ENCODE measurements at places on chromosomes 4 and X.

- no peak for DNase-seq
Observed at GRCh38 chr4:154559494-154560418, 3.1 kb upstream of the FGB start.

GRCh38 chr4:138460477-138461414, 218.6 kb upstream of the SLC7A11 start:
- no peak for DNase-seq

DNA sequence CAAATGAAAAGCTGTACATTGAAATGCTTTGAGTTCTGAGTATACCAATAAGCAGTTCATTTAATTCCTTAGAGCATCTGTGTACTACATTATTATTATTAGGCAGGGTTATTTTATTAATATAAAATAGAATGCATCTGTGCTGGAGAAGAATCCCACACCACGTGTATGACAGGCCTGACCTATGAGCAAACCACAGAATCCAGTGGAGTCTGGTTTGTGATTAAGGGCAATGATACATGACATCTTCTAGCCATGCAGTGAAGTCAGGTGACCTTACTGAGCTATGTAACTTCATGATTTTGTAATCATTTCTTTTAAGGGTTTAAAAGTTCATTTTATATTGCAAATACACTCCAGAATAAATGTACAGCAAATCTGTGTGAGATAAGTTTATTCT, 1165.0 kb upstream of the TENM3 start:
- no peak for DNase-seq

DNA sequence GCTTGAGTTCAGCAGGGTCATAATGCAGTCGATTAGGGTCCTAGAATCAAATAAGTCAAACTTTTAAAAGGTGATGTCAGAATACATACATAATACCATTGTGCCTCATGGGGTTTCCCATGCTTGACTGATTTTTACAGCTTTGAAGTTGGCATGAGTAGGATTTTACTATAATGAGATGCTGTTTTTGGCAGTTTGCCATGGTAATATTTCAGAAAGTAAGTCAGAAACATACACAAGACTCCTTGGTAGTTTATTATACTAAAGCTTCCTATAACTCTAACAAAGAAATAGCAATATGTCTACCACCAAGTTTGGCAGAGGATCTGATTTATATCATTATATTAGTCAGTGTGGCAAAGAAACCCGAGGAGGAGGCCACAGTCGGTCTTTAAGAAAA, 45.2 kb downstream of the PHKA2 start:
- DNase-seq, result no peak

DNA sequence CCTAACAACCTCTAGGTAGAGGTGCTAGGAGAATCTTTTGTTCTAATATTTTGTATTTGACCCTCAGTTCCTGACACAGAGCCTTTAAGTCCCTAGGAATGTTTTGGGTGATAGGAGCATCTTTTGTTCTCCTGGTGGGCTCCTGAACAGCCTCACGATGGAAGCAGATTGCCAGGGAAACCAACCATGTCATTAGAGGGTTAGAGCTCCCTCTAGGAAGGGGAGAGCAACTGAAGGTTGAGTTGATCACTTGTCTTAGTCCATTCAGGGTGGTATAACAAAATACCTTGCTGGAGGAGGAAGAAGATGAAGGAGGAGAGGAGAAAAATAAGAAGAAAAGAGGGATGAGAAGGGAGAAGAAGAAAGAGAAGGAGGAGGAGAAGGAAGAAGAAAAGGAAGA, 9.2 kb downstream of the VCX start:
- DNase-seq, result no peak

DNA sequence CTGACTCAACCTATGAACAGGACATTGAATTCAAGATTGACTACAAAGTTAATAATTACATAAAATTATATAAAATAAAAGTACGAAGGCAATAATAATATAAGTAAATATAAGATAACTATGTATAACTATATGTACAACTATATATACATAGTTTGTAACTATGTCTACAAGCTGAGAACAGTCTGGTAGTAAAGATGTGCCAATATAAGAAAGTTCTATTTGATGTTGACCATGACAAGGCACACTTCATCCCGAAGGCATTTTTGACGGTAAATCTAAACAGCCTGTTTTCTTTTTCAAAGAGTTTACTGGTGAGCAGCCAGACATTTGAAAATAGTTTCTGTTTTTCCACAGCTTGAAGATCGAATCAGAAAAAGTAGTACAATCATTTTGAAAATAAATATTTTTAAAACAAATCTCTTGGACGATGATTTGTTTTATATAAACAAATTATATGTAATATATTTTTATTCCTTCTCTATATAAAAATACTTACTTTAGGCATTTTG, 112.9 kb downstream of the CEP44 start:
- no peak for DNase-seq

GRCh38 chr4:137532869-137533236, 559 bp upstream of the PCDH18 start:
- DNase-seq, result no peak

DNA sequence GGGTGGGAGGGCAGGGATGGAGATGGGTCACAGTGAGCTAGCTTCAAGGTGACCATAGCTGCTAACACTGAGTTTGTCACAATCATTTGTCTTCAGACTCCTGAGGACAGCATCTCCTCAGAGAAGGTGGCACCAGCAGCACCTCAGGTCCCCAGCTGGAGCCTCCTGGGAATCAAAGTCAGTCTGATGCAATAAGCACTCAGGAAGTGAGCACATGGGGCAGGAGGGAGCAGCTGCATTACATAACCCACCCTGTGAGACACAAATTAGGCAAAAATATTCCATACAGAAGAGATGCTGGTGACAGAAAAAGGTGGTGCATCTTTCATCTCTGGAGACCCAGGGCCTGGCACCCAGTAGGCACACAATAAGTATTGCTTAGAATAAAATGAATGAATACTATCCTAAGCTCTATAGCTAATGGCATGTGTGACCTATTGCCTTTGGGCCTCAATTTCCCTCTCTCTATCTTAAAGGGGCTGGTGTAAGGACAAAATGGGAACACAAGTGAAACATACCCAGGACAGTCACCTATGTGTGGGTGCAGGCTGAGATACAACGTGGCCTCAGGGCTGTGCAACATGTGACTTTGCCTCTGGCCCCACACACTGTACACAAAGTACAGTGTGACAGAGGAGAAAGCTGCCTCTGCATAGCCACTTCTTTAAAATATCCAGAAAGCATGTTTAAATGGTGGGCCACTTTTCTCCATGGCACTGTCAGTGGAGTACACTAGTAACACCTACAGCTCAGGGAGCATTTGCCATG, 37.1 kb downstream of the SLC39A8 start:
- no peak for DNase-seq

DNA sequence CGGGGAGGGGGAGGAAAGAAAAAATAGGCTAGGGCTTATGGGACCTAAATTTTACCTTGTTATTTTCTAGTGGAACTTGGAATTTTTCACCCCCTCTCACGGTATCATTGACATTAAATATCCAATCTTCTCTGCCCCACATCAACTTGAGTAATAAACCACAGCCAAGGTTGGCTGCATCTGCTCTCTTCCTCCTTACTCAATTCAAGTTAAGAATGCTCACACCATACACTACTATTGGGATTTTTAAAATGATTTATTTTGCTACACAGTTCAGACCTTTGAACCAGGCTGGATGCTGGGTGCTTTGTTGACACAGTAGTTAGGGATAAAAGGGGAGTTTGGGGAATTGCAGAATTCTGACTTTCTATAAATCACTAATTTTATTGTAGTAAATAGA, 78.2 kb upstream of the DHX15 start:
- no peak for DNase-seq

GRCh38 chrX:102155806-102156179, at the start of gene BEX5:
BEX5 (minus strand) TSS chrX:102155977; CDS start chrX:102154265, 1,712 bp downstream.
- no peak for DNase-seq

GRCh38 chrX:23554304-23554703, 113.0 kb upstream of the PRDX4 start:
- no peak for DNase-seq

DNA sequence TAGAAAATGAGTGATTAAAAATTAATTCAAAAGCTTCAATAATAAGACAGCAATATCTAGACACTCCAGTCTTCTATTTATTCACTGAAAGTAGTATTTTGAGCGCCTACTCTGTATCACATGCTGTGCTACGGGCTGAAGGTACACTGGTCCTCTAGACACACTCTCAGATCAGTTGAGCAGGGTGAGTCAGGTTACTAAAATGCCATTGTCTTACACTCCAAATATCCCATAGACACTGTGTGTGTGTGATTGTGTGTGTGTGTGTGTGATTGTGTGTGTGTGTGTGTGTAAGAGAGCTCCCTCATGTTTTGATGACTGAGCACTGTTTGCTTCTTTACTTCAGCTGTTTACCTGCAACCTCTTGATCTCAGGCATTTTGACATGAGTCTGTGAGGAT, 342.8 kb upstream of the BOD1L1 start:
- no peak for DNase-seq

- no peak for DNase-seq
Observed at GRCh38 chr4:78069859-78070258, 12.7 kb downstream of the FRAS1 start.

- DNase-seq, result no peak
Observed at GRCh38 chr4:53022513-53023100, 160.5 kb downstream of the RASL11B start.

- DNase-seq, result no peak
Observed at GRCh38 chr4:182745237-182745636, 171.9 kb downstream of the DCTD start.

GRCh38 chr4:100208964-100209363, 18.7 kb upstream of the DDIT4L start:
- DNase-seq, result no peak

DNA sequence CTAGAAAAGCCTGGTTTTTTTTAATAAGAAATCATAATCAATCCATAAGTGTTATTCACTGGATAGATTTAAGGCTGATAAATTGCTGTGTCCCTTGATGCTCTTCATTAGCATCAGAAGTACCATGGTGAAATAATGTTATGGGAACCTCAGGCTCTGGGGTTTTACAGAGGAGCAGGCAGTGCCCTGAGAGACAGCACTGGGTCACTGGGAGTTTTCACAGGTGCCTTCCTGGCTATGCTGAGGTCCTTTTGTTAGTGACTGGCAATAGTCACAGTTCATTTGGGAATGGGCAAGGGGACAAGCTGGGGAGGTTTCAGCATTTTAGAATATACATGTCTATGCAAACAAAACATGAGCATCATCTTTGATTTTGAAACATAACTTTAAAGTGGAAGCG, 38.6 kb downstream of the ANK2 start:
- no peak for DNase-seq

DNA sequence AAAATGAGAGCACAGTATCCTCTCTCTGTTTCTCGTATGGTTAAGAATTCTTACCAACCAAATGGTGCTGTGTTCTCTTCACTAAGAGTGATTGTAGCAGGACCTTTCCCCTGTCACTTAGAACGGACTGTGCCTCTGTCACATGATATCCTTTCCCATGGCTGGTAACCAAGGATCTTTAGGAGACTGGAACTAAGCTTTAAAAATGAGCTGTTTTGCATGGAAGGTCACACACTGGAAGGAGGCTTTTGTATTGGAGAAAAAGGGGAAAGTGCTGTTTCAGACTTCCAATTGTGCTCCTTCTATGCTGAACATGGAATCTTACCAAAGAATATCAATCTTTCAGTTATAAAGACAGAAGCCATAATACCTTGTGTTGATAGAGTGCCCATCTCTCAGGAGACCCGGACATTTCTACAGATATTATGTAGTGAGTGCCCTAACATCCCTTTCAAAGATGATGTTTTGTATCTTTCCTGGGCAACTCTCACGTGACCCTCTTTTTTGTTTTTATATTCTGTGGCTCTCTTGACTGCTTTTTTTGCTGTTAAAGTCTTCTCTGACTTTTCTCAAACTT, 148.6 kb downstream of the SLC4A4 start:
- no peak for DNase-seq

GRCh38 chr4:80388284-80388607, 52.7 kb downstream of the CFAP299 start:
- DNase-seq, result no peak

DNA sequence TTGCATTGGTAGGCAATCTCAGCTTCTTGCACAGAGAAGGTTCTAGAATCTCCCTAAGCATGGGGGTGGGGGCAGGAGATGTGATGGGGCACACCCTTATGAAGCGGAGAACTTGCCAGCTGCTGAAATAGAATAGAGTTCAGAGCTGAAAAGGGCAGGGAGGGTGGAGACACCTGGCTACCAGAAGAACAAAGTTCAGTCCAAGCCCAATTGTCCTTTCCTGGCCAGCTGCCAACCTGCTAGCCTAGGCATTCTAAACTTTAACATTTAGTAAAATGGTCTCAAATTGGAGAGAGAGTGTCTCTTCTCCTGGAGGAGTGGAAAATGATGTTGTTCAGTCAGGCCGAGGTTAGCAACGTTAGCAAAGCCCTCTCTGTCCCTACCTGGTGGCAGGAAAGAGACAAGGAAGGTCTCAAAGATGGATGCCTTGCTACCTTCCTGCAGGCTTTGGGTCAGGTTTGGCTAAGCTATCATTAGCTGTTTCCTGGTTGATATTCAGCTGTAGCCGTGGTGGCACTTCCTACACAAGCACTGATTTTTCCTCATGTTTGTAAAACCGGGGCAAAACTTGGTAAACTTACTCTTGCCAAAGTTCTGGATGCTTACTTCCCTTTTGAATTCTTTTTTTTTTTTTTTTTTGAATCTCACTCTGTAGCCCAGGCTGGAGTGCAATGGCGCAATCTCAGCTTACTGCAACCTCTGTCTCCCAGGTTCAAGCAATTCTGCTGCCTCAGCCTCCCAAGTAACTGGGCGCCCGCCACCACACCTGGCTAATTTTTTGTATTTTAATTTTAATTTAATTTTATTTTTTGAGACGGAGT, 34.7 kb upstream of the NYX start:
- DNase-seq, result no peak

DNA sequence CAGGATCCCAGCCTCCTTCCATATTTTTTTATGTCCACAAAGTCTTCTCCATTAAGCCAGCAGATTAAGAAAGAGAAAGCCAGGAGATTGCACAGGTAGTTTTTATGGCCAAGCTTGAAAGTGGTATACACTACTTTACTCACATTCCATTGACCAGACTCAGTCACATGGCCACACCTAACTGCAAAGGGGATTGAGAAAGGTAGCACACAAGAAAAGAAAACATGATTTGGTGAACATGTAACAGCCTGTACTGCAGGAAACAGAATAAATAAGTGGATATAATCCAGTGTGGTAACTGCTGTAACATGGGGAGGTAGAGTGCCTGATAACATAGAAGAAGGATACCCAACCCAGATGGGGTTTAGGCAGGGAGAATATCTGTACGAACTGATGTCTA, 43.9 kb downstream of the HOPX start:
- no peak for DNase-seq

- no peak for DNase-seq
Observed at GRCh38 chr4:136863756-136864155, 668.5 kb downstream of the PCDH18 start.

DNA sequence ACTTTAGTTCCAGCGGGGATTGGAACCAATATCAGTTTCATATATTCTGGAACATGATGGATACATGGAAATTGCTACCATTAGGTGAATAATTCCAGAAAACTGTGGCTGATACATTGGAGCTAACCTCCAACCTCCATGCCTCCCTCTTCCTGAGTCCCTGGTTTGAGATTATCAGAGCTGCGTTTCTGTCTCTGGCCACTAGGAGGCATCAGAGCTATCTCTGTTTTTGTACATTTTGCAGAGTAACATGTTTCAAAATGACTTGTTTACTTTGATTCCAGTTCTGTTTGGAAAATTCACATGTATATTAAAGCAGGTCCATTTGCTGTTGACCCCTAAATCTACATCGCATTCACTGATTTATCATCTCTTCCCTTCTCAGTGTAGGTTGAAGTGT, 2.4 kb upstream of the RAB40AL start:
- DNase-seq, result no peak

Data from D721Med (cell line).